Stimulated activated naive CD8-positive, alpha-beta T cell treated with anti-CD3 and anti-CD28 coated beads, Interleukin-15, amount 100 ng/mL, for 72 hours (primary cell): ENCODE measurements at places on chromosomes 6 and 20.

GRCh38 chr6:82568290-82568993 is 204.8 kb downstream of the TPBG start:
- DNase-seq: no peak

DNA sequence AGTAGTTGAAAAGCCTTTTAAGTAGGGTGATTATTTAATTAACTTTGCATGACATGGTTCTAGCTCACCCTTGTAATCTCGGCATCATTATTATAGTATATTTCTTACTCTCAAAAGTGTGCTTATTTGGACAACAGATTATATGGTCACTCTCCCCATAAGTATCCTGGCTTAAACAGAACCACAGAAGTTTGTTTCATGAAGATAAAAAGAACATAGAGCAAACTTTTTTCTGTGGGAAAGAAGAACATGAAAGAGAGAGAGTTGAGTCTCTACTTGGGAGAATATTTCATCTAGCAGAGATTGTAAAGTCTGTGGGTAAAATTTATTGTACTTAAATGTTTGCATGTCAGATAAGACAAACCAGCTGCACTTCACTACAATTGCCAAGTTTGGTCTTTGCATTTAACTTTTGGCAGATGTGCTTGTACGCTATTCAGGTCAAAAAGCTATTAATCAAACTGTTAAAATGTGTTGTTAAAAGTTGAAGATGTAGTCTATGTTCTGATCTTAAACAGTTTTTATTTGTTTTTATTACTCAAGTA is 33.4 kb upstream of the PRIM2 start:
- no peak for DNase-seq

DNA sequence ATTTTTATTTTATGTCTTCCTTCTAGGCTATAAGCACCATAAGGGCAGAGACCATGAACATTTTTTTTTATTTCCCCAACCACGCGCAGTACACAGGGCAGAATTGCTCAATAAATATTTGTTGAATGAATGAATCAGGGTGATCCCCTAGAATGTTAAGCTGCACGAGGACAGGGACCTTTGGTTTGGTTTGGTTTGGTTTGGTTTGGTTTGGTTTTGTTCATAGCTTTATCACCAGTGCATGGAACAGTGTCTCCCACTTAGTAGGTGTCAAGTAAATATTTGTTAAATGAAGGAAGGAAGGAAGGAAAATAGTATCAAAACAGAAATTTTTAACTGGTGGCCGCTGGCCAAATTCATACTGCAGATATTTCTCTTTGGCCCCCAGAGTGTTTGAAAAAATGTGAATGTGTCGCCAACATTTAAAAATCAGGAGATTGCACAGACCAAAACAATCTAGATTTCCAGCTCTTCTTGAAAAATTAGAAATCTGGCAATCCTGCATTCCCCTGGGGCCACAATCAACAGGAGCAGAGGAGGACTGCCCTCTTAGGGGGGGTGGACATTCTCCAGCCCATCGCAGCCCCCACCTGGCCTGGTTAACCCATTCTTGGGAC is 205.3 kb downstream of the EYA2 start:
- no peak for DNase-seq

- no peak for DNase-seq
These were observed 380.5 kb downstream of the TFAP2B start for GRCh38 chr6:51199105-51199552.

GRCh38 chr6:35015476-35015875 is 125.7 kb downstream of the TCP11 start:
- no peak for DNase-seq

GRCh38 chr20:60187683-60188082 is 229.5 kb downstream of the CDH26 start:
- no peak for DNase-seq
